ENCODE measurements at places on chromosomes 16 and 17. TPM values are rescaled to one million over a fixed set of nuclear protein-coding genes. Genes with fewer than 3 reads are reported as not detected.

DNA sequence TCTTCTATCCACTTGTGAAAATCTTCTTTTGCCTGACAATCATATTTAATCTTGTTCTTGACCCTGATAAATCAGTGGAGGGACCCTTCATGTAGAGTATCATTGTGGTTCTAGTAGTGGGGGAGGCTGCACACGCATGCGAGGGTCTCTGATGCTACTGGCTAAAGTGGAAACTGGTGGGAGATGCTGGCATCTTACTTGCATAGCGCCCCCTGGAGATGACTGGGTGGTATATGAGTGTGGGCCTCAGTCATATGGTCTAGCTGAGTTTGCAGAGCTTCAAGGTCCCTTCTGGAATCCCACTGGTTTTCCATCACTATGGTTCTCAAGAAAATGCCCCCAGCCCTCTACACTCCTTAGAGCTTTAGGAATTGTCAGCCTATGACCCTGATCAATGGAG is 236.4 kb upstream of the AXIN2 start:
- no peaks in the 10 kb centered on the region for H3K4me1 ChIP-seq
- no peak overlapping the region for H3K4me3 ChIP-seq
- no peaks in the 10 kb centered on the region for H3K36me3 ChIP-seq
- no peak overlapping the region for H3K27ac ChIP-seq
- no peaks in the 10 kb centered on the region for H3K27me3 ChIP-seq
- DNase-seq, result no peak

- H3K27me3 ChIP-seq, result peaks cover 70% of the 10 kb centered on the region
- no peak for DNase-seq
- H3K36me3 ChIP-seq, result no peaks in the 10 kb centered on the region
- H3K27ac ChIP-seq, result no peak overlapping the region
These were observed 50.2 kb downstream of the WSCD1 start for GRCh38 chr17:6120351-6120750.

DNA sequence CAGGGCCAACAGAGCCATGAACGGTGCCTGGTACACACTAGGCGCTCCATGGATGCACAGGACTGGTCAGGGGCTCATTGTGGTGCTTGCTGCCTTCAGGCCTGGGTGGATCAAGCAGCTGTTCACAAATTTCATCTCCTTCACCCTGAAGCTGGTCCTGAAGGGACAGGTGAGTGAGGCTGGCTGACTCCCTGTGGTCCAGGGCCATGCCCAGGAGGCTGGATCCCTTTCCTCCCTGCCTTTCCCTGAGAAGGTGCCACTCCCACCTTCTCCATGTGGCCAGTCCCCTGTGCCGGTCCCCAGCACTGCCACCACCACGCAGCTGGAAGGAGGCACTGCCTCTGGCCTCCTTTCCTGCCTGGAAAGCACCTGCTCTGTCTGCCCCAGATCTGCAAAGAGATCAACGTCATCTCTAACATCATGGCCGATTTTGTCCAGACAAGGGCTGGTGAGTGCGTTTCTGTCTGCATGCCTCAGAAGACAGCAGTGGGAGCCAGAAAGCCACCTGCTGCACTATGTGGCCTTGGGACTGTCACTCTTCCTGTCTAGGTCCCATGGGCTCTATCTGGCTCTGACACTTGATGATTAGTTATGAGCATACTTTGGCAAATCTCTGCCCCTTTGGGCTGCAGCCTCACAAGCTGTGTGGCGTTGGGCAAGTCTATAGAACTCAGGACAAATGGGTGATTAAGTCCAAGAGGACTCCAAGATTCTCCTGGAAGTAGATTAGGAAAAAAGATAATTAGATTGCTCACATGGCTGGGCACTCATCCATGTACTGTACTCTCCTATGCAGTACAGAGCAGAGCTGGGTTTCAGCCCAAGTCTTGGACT is 9.4 kb downstream of the CETP start:
- no peak overlapping the region for H3K4me3 ChIP-seq
- H3K27ac ChIP-seq, result no peak overlapping the region
- H3K27me3 ChIP-seq, result no peaks in the 10 kb centered on the region
- DNase-seq, result no peak

- no peak overlapping the region for H3K27ac ChIP-seq
- no peak overlapping the region for H3K4me3 ChIP-seq
- no peaks in the 10 kb centered on the region for H3K27me3 ChIP-seq
- H3K36me3 ChIP-seq, result no peaks in the 10 kb centered on the region
- DNase-seq, result no peak
These were observed 197.2 kb upstream of the CHMP6 start for GRCh38 chr17:80794281-80795089.

DNA sequence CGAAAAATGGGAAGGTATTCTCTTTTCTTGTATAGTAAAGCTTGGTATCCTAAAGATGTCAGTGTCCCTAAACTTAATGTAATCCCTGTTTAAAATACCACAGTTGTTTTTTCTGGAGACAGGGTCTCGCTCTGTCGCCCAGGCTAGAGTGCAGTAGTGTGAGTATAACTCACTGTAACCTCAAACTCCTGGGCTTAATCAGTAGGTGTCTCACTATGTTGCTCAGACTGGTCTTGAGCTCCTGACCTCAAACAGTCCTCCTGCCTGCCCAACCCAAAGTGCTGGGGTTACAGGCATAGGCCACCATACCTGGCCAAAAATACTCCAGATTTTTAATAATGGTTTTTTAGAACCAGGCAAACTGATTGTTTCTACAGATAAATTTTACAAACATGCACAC is 8.2 kb downstream of the DCAF7 start:
- no peak for DNase-seq
- H3K36me3 ChIP-seq, result no peaks in the 10 kb centered on the region
- H3K27ac ChIP-seq, result no peak overlapping the region

DNA sequence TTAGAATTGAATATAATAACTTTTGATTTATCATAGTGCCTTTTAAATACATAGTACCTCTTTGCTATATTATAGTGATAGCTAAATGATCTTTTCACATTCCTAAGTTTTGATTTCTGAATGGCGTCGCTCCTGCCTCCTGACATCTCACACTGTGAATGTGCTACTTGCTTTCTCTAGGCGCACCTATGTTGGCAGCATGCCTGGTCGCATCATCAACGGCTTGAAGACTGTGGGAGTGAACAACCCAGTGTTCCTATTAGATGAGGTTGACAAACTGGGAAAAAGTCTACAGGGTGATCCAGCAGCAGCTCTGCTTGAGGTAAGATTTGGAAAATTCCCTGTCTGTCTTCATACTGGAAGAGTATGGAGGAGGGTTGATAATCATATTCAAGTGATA is 29.8 kb upstream of the ABCC11 start:
- no peak for DNase-seq
- no peaks in the 10 kb centered on the region for H3K4me1 ChIP-seq
- no peaks in the 10 kb centered on the region for H3K27me3 ChIP-seq
- H3K4me3 ChIP-seq, result no peak overlapping the region

DNA sequence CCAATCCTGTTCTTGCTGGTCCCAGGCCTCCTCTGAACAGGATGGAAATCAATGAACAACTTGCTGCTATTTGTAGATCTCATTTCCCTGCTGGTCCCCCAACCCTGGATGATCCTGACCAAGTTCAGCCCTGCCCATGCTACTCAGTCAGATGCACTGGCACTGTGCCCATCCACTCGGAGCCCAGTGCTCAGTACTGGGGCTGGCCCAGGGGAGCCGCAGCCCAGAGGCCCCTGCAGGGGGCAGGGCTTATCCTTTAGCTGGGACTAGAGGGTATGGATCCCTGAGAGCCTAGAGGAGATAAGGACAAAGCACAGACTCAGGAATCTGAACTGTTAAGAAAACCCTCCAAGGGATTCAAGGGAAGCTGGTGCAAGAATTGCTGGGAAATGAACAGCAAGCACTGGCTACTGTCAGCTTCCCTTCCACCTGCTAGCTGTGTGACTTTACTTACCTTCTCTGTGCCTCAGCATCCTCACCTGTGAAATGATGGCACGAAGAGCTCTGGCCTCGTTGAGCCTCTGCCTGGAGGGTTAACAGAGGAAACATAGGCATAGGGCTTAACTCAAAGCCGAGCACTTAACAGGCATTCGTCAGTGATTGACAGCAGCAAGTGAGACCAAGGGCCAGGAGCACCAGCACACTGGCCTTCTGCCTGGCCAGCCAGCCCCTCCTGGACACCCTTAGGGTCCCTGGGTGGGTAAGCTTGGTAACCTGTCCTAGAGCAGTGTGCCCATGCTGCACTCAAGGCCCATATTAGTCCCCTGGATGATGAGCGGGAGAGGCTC is 29.8 kb upstream of the C1QL1 start:
- H3K36me3 ChIP-seq, result no peaks in the 10 kb centered on the region

DNA sequence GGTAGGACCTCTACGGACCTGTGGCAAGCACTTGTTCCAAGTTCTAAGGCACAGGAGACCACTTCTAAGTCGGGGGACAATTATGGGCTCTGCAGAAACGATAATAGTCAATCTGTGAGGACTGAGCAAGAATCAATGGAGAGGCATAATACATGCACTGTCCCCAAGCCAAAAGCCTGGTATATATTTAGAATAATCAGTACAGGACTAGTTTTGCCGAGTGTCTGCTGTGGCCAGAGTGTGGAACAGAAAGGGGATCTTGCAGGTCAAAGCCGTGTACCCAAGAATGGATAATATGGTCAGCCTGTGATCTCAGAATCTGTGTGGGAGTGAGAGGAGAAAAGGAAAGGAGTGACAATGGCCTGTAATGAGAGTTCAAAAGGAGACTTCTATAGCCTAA is 80.2 kb upstream of the GNAO1 start:
- no peaks in the 10 kb centered on the region for H3K27me3 ChIP-seq
- no peak overlapping the region for H3K4me3 ChIP-seq
- no peak overlapping the region for H3K27ac ChIP-seq
- H3K36me3 ChIP-seq, result no peaks in the 10 kb centered on the region
- DNase-seq, result no peak

GRCh38 chr17:2177235-2177811 is 122.4 kb downstream of the HIC1 start:
- H3K4me3 ChIP-seq, result no peak overlapping the region
- H3K4me1 ChIP-seq, result no peaks in the 10 kb centered on the region
- H3K27me3 ChIP-seq, result no peaks in the 10 kb centered on the region
- DNase-seq, result no peak
- H3K27ac ChIP-seq, result no peak overlapping the region

GRCh38 chr17:47286198-47286914 is 32.7 kb downstream of the ITGB3 start:
- peaks cover 22% of the 10 kb centered on the region for H3K4me1 ChIP-seq
- no peak for DNase-seq
- H3K27ac ChIP-seq, result no peak overlapping the region
- H3K36me3 ChIP-seq, result no peaks in the 10 kb centered on the region
- no peaks in the 10 kb centered on the region for H3K27me3 ChIP-seq

DNA sequence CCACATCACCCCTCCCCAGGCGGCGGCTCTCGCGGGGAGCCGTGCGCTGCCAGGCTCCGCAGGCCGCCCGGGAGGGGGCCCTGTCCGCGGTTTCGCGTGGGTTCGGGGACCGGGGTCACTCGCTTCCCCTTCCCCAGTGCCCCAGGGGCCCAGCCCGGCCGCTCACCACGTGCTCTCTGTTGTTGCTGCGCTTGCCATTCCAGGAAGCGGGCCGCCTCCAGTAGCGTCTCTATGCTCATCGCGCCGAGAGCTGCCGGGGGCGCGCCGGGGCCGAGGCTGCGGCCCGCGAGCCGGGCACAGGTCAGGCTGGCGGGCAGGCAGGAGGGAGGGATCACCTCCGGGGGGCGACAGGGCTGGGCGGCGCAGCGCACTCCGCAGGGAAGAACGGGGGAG is 390 bp downstream of the MNT start:
- DNase-seq, result no peak
- H3K4me1 ChIP-seq, result peaks cover 65% of the 10 kb centered on the region
- H3K4me3 ChIP-seq, result peak overlapping the region; percentile 96
- no peaks in the 10 kb centered on the region for H3K27me3 ChIP-seq

DNA sequence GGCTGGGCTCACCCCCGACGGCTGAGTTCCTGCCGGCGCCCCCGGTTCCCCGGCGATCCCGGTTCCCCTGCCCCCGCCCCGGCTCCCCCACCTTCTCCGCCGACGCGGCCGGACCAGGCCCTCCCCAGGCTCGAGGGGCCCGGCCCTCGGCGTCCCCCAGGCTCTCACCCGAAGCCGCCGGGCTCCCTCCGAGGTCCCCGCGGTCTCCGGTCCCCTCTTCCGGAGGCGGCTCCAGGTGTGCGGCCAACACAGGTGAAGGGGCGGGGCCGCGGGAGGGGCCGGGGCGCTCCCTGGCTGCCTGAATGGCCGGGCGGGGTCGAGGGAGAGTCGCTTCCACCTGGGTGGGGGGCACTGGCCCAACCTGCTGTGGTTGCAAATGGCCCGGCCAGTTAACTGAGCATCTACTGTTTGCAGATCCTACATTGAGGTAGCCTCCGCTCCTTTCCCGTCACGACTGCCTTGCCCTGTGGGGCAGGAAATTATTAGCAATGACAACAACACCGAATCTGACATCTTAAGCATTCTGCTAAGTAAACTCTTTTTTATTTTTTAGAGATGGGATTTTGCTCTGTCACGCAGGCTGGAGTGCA is at the start of gene BICDL2:
Gene BICDL2 (minus strand): TSS at position 219 of the 590 bp plus-strand sequence. CDS start 1,448 bp downstream, outside the sequence.
- H3K4me3 ChIP-seq, result peak within 1 kb of the TSS; percentile 92
- no peak within 1 kb of the TSS for H3K27ac ChIP-seq

DNA sequence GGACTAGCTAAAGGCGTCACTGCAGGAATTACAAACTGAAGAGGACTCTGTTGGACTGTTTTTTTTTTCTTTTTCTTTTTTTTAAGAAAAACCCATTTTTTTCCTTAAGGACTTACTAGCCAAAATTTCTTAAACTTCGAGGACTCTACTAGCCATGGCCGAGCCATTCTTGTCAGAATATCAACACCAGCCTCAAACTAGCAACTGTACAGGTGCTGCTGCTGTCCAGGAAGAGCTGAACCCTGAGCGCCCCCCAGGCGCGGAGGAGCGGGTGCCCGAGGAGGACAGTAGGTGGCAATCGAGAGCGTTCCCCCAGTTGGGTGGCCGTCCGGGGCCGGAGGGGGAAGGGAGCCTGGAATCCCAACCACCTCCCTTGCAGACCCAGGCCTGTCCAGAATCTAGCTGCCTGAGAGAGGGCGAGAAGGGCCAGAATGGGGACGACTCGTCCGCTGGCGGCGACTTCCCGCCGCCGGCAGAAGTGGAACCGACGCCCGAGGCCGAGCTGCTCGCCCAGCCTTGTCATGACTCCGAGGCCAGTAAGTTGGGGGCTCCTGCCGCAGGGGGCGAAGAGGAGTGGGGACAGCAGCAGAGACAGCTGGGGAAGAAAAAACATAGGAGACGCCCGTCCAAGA is 878 bp downstream of the HEXIM1 start:
- H3K27me3 ChIP-seq, result no peaks in the 10 kb centered on the region
- peak overlapping the region; percentile 56 for H3K27ac ChIP-seq
- peak; percentile 84 for DNase-seq
- peaks cover 27% of the 10 kb centered on the region for H3K4me1 ChIP-seq
- peaks cover 12% of the 10 kb centered on the region for H3K36me3 ChIP-seq

DNA sequence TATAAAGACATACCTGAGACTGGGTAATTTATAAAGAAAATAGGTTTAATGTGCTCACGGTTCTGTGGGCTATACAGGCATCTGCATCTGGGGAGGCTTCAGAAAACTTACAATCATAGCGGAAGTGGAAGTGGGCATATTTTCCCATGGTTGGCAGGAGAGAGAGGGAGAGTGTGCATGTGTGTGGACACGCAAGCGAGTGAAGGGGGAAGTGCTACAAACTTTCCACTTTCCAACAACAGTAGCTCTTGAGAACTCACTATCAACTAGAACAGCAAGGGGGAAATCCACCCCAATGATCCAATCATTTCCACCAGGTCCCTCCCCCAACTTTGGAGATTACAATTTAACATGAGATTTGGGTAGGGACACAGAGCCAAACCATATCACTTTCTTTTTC is 11.1 kb downstream of the TAOK1 start:
- no peak overlapping the region for H3K27ac ChIP-seq
- H3K27me3 ChIP-seq, result no peaks in the 10 kb centered on the region
- peaks cover 4% of the 10 kb centered on the region for H3K36me3 ChIP-seq
- H3K4me1 ChIP-seq, result no peaks in the 10 kb centered on the region

Gene FBXO39
- not detected for total RNA-seq

Gene ABCA10
- total RNA-seq, result not detected

Gene MARVELD3
- total RNA-seq, result 28.5 TPM

Gene DNAI2
- not detected for total RNA-seq
